Activated CD8-positive, alpha-beta memory T cell treated with anti-CD3 and anti-CD28 coated beads for 1 hour (primary cell): ENCODE measurements at places on chromosomes 7 and 10.

- DNase-seq, result no peak
These were observed 139.2 kb upstream of the PTER start for GRCh38 chr10:16297642-16298041.

DNA sequence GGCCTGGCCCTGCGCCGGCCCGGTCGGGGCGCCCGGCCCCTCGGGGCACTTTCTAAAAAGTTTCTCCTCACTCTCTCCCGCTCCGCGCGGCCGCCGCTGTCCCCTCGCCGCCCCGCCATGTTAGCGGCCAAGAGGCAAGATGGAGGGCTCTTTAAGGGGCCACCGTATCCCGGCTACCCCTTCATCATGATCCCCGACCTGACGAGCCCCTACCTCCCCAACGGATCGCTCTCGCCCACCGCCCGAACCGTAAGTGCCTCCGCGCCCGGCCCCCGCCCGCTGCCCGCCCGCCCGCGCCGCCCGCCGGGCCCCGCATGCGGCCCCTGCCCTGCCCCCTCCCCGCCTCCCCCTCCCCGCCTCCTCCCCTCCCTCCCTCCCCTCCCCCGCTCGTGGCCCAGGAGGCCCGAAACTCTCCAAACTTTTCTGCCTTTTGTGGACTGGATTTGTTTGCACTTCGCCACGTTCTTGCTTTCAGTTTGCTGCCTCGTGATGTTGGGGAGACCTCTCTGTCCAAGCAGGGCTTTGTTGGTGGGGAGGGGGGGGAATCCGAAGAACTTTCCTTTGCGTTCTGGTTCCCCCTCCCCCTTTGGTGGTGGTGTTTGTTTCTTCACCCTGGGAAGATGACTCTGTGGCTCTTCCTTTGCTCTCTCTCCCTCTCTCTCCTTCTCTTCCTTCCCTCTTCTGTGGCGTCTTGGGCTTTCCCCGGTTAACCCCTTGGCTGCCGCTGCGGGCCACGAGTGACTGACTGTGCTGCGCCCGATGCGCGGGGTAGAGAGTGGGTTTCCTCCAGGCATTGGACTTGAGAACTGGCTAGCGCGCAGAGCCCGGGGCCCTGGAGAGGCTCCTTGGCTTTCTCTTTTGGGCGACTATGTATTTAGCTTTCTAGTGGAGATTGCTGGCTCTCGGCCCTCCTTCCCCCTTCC, 1.6 kb downstream of the TCF7L2 start:
- DNase-seq, result no peak

DNA sequence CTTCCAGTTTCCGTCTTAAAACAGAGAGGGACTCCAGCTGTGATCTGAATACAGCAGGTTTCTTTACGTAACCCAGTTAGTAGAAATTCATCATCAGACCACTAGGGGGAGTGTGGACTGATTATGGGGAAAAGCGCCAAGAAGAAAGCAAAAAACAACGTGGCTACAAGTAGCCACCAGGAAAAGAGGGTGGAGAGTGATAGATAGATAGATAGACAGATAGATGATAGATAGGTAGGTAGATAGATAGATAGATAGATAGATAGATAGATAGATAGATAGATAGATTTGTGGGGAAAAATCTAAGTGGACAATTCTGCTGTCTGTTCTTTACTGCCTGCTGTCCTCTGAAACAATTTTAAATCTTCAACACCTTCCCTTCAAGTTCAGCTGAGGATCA, 12.7 kb upstream of the AKR1B10 start:
- DNase-seq, result no peak

DNA sequence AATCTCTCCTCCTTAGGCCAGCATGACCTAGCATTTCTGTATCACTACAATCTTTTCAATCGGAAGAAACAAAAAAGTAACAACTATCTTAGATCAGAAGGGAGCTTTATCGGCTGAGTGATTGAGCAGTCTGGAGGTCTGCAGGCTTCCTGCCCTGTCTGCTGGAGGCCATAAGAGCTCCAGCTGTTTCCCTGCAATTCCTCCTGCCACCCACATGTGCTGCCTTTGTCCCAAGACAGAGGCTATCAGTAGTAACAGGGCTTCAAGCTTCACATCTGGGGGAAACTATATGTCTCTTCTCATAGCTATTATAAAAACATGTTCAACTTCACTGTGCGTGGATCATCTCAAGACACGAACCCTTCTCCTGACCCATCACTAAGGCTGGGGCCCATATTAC, 70.1 kb upstream of the VWC2 start:
- no peak for DNase-seq

DNA sequence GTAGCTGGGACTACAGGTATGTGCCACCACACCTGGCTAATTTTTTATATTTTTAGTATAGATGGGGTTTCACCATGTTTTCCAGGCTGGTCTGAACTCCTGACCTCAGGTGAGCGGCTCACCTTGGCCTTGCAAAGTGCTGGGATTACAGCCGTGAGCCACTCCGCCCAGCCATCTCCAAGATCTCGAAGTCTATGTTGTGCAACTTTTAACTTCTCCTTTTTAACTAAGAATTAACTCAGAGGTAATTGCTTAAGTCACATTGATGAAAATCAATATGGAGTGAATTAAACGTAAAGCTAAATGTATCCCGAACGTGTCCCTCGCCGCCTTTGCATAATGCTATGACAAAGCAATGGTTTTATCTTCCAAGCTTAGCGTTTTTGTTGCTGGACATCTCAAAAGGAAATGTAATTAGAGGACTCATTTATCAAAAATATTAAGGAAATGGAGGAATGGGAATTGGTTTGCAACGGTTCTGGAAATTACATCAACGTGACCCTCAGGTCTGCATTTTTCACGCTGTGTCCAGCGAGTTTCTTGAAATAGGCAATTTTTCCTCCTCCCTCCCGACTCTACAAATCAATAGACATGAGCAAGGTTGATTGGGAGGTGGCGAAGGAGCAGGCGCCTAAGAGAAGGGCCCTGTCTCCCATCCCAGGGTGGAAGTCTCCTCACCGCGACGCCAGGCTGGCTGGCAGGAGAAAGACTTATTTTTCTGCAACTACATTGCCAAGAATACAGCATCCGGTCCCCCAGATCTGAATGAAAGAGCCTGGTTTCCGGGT, 89.8 kb downstream of the TMEM130 start:
- no peak for DNase-seq

DNA sequence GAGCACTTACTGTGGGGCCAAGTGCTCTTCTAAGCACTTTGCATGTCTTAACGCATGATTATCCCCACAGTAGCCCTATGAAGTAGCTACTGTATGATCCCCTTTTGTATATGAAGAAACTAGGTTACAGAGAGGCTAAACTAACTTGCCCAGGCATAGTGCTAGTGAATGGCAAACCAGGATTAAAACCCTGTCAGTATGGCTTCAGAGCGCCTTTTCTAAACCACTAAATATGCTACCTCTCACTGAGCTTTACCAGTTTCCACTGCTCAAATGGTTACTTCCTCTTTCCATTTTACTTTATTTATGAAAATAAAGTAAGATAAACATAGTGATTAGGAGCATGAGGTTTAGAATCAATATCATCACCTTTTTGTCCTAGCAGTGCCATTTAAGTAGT, 73.6 kb downstream of the PODXL start:
- DNase-seq, result no peak

DNA sequence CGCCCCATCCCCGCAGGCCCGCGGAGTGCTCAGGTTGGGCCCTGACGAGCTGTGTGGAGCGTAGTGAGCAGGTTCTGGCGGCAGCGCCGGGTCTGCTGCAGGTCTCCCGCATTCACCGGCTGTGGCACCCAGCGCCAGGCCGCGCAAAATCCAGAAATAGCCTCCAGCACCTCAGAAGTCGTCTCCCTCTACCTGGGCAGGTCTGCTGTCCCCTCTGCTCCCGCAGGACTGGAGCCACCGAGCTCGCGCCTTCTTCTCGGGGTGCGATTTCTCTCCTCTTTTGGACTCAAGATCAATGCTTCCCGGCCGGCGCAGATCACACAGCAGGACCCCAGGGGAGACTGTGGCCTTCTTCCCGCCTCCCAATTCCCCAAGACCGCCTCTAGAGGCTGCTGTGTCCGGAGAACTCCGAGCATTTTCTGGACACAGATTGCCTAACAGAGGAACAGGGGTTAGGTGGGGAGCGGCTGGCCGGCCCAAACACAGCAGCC, 8.4 kb downstream of the TLX1 start:
- no peak for DNase-seq

DNA sequence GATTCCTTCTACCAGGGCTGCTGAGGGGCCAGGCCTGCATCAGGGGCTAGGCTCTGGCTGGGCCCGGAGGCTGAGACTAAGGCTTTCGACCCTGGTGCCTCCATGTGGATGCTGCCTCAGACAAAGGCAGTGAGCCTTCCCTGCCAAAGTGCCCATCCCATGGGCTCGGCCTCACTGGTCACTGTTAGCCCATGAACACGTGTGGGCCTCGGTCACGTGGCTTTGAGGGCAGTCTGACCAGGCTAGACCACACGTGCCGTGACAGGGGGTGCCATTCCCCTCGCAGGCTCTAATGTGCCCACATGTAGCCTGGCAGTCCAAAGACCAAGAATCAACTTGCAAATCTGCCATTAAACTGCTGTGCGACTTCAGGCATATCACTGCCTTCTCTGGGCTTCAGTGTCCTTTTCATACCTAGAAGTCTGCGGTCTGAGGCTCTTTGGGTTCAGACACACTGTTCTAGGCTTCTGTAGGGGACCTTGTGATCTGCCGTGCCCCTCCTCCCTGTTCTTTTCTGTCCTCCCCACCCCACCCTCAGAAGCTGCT, 17.6 kb upstream of the SLC29A3 start:
- no peak for DNase-seq

DNA sequence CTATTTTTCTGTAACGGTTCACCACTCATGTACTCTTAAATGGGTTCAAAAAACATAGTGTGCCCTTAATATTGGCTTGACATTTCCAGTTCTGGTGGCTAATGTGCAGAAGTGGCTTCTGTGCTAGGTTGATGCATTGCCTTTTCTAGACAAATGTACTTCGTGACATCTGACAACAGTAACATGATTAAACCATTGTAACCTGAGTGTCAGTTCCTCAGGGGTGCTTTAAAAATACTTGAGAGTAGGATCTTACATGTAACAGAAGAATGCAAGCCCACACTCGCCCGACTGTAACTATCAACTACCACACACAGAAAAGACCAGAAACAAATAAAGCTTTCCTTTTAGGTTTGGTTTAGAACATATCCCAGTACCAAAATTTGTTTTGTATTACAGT, 393.4 kb upstream of the NFE2L3 start:
- no peak for DNase-seq

- DNase-seq, result no peak
These were observed 54.8 kb downstream of the CADPS2 start for GRCh38 chr7:122831436-122831835.

- no peak for DNase-seq
These were observed 236.3 kb upstream of the ANKRD30A start for GRCh38 chr10:36888925-36889573.

GRCh38 chr7:50426280-50427045, 23.7 kb downstream of the FIGNL1 start:
- no peak for DNase-seq

- no peak for DNase-seq
These were observed 240.8 kb upstream of the POM121L12 start for GRCh38 chr7:52794621-52795020.

GRCh38 chr10:78602201-78602932, 466.4 kb upstream of the ZMIZ1 start:
- no peak for DNase-seq

DNA sequence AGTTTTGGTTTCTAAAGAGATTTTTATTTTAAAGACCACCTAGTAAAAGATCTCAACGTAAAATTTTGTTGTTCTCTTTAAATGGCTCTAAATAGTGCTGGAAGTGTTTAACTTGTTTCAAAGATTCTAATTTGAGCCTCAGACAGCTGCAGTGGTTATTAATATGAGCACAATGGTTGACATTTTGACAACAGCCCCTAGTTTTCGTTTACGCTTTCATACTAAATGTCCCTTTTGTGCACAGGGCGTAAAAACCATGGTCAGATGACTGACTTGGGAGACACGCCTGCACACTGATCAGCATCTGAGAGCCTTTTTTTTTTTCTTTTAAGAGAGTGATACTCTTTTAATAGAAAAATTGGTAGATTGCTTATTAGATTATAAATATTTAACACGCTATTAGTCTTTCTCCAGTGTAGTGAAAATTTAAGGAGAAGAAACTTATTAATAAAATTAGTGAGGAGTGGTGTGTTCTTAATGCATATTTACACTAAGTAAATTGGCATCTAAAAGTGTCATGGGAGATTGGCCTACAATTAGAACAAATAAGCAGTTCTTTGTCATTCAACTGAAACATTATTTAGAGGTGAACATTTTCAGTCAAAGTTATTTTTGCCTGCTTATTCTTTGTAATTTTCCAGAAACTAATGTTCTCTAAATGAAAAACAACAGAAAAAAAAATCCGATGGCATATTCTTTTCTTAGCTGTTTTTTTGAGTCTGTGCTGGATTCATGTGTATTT, 182.8 kb upstream of the PHYHIPL start:
- no peak for DNase-seq

GRCh38 chr7:131325179-131325840, 2.4 kb upstream of the MKLN1 start:
- no peak for DNase-seq

GRCh38 chr7:5349437-5350173, 66.9 kb downstream of the SLC29A4 start:
- no peak for DNase-seq

- no peak for DNase-seq
These were observed 280.0 kb downstream of the CACNA2D1 start for GRCh38 chr7:82163586-82163985.

DNA sequence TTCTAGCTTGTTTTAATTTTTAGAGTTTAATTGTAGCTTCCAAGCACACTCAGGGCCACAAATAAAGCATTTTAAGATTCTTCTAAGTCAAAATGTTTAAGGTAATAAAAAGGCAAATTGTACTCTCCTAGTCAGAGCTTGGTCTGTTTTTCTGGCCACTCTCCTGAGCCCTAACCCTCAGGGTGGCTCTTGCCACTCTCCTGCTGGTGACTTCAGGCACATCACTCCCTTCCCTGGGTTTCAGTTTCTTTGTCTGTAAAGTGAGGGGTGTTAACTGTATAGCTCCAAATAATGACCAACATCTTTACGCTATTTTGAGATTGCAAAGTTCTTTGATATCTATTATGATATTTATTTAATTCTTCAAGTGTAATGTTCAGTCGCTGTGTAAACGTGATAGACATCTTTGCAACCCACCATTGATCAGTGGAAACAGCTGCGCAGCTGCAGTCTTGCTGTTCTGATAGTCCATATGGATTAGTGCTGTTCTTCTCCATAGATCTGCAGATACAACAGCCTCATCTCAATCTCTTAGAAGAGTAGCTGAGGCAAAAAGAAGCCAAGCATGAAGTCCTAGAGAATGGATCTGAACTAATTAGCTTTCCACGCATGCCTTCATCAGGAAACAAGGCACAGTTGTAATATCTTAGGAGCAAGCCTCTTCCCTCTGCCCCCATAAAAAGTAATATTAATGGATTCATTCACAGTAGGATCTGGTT, 189.9 kb downstream of the PLPP4 start:
- DNase-seq, result no peak

GRCh38 chr10:97553575-97554031, 19.0 kb upstream of the ANKRD2 start:
- DNase-seq, result no peak

DNA sequence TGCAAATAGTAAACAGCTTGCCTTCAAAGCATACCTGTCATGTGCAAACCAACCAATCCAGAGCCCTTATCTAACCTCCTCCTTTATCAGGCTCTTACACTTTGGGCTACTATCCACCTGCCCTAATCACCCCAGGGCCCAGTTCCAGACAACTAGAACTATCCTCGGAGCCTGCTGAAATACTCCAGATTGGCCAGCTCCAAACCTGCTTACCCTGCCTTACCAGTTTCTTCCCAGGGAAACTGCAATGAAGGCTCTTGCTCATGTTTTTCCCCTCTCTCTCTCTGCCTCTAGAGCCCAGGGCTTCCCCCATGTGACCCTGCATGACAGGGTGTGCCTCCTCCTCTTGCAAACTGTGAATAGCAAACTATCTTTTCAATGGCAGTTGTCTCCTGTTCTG, 81.4 kb upstream of the CAPZA2 start:
- DNase-seq, result no peak
